ENCODE measurements at places on chromosomes 2 and 18.
A peak's percentile ranks its signal among the peaks of the same experiment; 100 is the strongest.

- H3K27ac ChIP-seq, result no peak overlapping the region
- no peak overlapping the region for H3K4me3 ChIP-seq
- H3K4me1 ChIP-seq, result peaks cover 19% of the 10 kb centered on the region
- no peaks in the 10 kb centered on the region for H3K36me3 ChIP-seq
- DNase-seq, result no peak
Observed at GRCh38 chr18:28712796-28713425, 536.0 kb upstream of the CDH2 start.

DNA sequence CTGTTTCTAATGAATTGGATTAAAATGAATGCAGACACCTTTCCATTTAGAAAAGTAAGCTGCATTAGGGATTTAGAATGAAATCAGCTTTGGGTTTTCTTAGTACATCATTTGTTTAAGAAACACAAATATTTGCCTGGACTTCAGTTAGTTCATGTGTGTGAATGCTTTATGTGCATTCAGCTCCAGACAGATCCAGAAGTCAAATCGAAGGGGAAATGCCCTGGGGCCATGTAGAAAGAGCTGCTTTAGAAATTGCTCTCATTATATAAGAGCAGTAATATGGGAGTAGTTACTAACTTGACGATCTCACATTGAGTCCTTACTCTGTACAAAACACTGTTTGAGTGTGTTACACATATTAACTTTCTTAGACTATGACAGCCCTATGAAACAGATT is 88.0 kb upstream of the TTC39C start:
- no peak overlapping the region for H3K4me3 ChIP-seq
- no peak for DNase-seq
- H3K36me3 ChIP-seq, result no peaks in the 10 kb centered on the region
- H3K27me3 ChIP-seq, result peaks cover 9% of the 10 kb centered on the region
- no peaks in the 10 kb centered on the region for H3K4me1 ChIP-seq
- no peak overlapping the region for H3K27ac ChIP-seq

DNA sequence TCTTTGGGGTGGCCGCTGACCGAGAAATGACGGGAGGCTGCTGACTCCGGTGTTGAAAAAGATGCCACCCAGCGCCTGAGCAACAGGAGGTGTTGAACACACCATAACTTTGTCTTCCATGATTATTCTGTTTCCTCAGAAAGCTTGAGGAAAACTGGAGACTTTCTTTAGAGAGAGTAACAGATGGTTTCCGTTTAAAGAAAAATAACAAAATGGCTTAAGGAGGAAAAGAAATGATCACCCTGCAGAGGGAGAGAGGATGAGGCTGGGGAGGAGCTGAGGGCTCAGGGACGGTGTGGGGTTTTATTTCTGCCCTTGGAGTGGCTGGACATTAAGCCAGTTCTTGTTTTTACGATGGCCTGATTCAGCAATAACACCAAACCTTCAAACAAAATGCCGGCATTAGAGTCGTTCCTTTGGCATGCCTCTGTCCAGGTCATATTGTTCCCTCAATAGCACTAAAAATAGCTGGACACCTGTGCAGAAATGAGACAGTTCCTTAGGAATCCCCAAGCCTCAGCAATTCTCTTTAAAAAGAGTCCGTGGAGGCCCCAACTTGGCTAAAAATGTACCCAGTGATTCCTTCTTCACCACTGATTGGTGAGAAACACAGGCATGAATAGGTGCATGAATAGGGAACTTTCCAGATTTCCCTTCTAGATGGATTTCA is 182.4 kb downstream of the ALPK2 start:
- no peaks in the 10 kb centered on the region for H3K36me3 ChIP-seq
- peaks cover 44% of the 10 kb centered on the region for H3K4me1 ChIP-seq
- peak overlapping the region; percentile 94 for H3K27ac ChIP-seq
- H3K4me3 ChIP-seq, result no peak overlapping the region
- peaks cover 5% of the 10 kb centered on the region for H3K27me3 ChIP-seq

- no peaks in the 10 kb centered on the region for H3K36me3 ChIP-seq
- no peak overlapping the region for H3K4me3 ChIP-seq
- no peak for DNase-seq
- H3K4me1 ChIP-seq, result no peaks in the 10 kb centered on the region
Observed at GRCh38 chr2:121329786-121330185, 44.8 kb upstream of the TFCP2L1 start.

- H3K4me1 ChIP-seq, result no peaks in the 10 kb centered on the region
- no peak overlapping the region for H3K4me3 ChIP-seq
- H3K36me3 ChIP-seq, result no peaks in the 10 kb centered on the region
- no peak overlapping the region for H3K27ac ChIP-seq
- DNase-seq, result no peak
- no peaks in the 10 kb centered on the region for H3K27me3 ChIP-seq
Observed at GRCh38 chr2:141630407-141630930, 500.3 kb downstream of the LRP1B start.

DNA sequence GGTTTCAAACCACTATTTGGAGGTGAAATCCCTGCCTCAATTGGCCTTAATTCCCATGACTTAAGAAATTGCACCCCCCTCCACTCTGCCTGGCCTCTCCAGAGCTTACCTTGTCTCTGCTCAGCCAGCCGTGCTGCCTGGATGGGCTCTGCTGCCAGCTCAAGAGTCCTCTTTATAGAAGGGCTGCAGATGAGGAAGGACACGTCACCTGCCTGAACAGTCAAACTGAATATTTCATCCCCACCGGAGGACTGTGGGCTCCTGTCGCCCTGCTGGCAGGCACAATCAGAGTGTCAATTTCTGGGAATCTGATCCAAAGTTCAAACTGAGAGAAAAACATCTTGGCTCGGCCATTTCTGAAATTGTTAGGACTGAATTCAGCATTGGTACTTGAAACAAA is at the start of gene OTOS:
OTOS (minus strand) TSS at position 148 of the 400 bp plus-strand sequence. CDS start 332 bp downstream, outside the sequence.
- DNase-seq, result no peak
- H3K27me3 ChIP-seq, result peaks cover 50% of the 10 kb centered on the region
- H3K36me3 ChIP-seq, result no peaks in the 10 kb centered on the region
- H3K4me3 ChIP-seq, result no peak within 1 kb of the TSS
- H3K4me1 ChIP-seq, result peaks cover 41% of the 10 kb centered on the region

DNA sequence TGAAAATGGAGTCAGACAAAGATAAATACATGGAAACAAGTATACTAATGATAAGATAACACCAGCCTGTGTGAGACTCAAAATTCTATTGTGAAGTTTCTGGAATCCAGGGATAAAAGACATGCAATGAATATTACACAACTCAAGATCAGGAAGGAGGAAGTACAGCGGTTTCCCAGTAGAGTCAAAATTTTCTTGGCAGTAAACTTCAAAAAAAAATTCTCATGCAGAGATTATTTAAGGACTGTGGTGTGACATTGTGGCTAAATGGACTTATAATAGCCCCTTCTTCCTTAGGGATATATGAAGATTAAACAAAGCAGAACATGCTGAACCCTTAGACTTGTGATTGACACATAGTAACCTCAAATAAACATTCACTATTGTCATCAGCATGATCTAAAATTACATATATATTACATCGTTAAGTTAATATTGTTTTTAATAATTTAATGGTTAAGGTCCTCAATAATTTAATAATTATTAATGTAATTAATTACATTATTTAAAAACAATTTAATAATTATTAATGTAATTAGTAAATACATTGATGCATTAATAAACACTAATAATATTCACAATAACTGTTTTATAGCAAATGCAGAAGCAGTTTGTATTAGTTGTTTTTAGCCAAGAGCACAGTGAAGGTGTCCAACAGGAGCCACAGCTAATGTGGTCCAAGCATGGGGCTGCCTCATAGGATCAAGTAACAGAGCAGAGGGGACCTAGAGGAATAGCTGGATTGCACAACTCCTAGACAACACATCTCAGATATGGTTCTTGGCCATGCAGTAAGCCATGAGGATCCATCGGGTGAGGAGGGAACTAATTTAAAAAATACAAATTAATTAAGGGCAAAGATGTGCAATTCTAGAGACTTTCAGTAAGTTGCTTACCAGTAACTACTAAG is 77.3 kb downstream of the POLE4 start:
- H3K4me3 ChIP-seq, result no peak overlapping the region
- H3K27ac ChIP-seq, result no peak overlapping the region
- H3K27me3 ChIP-seq, result no peaks in the 10 kb centered on the region
- no peak for DNase-seq
- no peaks in the 10 kb centered on the region for H3K4me1 ChIP-seq
